ENCODE measurements at places on chromosomes 5 and 9.
A peak's percentile ranks its signal among the peaks of the same experiment; 100 is the strongest.

DNA sequence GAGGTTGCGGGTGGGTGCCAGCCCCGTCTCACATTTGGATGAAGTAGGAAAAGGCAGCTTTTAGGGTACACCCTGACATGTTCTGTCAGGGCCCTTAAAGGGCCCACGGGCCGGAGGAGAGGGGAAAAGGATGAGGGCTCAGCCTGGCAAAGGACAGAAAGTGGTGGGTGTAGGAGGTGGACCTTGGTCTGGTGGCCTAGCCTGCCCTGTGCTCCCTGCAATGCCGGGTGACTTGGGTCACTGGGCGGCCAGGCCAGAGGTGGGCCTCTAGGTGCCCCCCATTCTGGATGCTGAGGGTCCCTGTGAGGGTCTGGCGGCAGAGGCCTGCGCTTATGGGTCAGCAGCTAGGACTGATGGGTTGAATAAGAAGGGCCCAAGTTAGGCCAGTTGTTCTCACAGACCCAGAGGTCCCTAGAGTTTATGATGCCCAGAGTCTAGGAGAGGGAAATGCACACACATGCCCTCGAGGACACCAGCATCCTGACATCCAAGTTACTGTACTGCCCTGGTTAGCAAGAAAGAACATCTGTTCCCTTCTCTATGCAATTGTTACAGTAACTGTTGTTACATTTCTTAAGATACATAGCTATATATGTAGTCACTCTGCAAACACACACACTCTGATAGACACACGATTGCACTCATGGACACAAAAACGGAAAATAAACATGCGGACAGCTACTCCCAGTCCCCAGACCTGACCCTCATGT is 12.5 kb downstream of the TRIM7 start:
- no peak for DNase-seq

DNA sequence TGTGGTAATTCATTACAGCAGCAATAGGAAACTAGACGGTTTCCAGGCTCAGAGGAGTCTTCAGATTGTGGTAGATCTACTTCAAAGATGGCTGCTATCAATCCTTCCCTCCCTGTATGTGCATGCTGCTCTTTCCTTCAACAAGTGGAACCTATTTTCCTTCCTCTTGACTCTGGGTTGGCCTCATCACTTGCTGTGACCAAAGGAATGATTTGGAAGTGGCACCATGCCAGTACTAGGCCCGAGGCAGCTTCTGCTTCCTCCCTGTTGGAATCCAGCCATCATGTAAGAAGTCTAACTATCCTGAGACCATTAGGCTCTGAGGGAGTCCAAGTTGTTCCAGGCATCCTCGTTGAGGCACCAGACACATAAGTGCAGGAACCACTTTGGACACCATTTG is 46.5 kb upstream of the MCTP1 start:
- DNase-seq, result no peak

GRCh38 chr5:86152988-86153560 is 464.7 kb upstream of the COX7C start:
- DNase-seq, result no peak

GRCh38 chr5:58774937-58775336 is 192.1 kb downstream of the RAB3C start:
- DNase-seq, result no peak

DNA sequence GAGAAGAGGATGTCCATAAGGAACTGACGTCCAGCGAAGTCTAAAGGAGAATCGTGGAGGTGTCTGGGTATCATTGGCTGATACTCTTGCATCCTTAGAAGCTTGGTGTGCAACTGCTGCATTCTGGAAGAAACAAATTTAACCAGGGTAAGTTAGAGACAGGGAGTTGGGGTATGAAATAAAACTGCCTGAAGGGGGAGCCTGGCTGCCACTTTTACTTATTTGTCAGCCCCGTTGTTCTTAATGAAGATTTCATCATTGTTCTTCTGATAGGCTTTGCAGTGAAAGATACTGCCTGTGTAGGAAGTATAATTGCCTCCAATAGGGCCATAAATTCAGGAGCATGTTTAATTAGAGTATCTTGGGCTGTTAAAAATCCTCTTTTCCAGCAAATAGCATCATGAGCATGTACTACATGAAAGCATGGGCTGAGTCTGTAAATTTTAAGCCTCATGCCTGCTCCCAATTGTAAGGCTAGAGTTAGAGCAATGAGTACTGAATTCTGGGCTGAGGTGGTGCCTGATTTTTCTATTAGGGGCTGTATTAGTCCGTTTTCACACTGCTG is 1264.5 kb upstream of the ACO1 start:
- peak; percentile 52 for DNase-seq

- DNase-seq, result no peak
These were observed 54.2 kb upstream of the NCS1 start for GRCh38 chr9:130117816-130118632.

DNA sequence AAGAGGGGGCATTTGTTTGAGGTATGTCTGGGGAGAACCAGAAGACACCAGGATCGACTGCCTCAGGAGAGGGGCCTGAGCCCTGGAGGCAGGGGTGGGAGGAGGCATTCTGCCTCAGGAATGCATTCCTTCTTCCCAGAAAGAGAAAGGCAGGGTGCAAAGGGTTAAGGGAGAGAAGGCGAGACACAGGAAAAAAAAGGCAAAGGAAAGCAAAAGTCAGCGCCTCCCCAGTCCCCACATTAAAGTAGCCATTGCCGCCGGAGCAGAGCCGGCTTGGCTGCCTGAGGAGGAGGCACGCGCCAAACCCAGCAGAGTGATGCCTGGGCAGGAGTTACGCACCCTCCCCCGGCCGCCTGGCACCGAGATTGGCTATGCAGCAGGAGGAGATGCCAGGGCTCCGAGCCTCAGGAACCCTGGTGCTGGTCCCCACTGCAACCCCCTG is 123.8 kb upstream of the PHYKPL start:
- no peak for DNase-seq

DNA sequence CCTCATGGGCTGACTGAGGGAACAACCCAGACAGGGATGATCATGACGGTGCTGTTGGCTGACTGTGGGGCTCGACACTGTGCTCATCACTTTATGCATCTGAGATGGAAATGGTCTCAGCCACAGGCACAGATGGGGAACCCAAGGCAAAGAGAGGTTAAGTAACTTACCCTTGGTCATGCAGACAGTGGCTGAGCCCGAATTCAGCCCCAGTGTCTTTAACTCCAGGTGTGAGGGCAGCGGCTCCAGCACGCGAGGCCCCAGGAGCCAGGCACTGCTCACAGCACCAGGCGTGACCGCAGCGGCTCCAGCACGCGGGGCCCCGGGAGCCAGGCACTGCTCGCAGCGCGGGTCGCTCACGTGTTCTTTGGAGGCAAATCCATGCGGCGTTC is 45.3 kb upstream of the FCN1 start:
- DNase-seq, result no peak

DNA sequence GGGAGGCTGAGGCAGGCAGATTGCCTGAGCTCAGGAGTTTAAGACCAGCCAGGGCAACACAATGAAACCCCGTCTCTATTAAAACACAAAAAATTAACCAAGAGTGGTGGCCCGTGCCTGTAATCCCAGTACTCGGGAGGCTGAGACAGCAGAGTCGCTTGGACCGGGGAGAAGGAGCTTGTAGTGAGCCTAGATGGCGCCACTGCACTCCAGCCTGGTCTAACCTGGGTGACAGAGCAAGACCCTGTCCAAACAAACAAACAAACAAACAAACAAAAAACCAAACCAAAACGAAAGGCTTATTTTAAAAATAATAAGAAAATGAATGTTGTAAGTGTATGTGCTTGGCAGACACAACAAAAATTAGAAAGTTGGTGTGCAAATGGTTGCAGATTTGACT is 536.3 kb upstream of the PTPRD start:
- peak; percentile 24 for DNase-seq

DNA sequence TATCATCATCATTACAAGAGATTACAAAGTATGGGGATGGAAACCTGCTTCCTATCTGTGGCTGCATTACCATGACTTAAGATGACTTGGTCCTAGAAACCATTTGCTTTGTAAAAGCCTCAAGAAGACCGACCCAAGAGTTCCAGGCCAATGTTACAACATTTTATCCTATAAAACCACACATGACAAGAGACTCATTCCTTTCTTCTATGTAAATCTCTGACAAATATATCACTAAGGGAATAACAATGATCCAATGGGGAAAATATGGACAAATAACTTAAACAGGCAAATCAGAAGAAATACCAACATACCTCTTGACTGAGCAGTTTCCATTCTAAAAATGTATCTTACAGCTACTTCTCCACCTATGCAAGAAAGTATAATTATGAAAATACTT is 44.3 kb upstream of the VPS13A start:
- no peak for DNase-seq

- DNase-seq, result peak; percentile 70
These were observed 42.4 kb upstream of the ZBED3 start for GRCh38 chr5:77129391-77129990.

- no peak for DNase-seq
These were observed 27.5 kb downstream of the ADAM19 start for GRCh38 chr5:157547941-157548512.

DNA sequence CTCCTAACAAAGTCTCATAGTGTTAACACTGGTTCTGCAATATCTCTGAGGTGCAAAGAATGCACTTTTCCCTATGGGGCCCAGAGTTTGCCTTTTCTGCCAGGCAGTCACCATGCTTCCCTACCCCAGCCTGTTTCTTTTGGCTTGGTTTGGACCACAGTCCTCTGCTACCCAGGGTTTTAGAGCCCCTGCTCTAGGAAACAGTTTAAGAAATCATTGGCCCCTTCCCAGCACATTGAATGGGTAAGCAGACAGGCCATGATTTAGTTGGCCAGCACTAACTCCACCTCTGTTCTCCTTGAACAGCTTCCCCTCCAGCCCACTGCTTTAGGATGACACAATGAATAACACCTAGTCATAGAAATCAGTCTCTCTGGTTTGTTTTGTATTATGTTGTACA is 73.2 kb downstream of the UBAP1 start:
- no peak for DNase-seq

- DNase-seq, result no peak
These were observed 61.4 kb downstream of the SLC44A1 start for GRCh38 chr9:105305856-105306255.

GRCh38 chr5:147826361-147826760 is 5.1 kb downstream of the SPINK1 start:
- no peak for DNase-seq

- no peak for DNase-seq
These were observed 404.6 kb downstream of the CSNK1G3 start for GRCh38 chr5:123916345-123917121.

- peak; percentile 45 for DNase-seq
These were observed 29.9 kb downstream of the CLINT1 start for GRCh38 chr5:157828944-157829639.

GRCh38 chr5:14156650-14157492 is 13.7 kb downstream of the TRIO start:
- no peak for DNase-seq

GRCh38 chr5:143922718-143923117 is 110.8 kb downstream of the HMHB1 start:
- DNase-seq, result no peak

- DNase-seq, result no peak
These were observed 42.3 kb downstream of the LSM11 start for GRCh38 chr5:157785801-157786200.

- peak; percentile 30 for DNase-seq
These were observed 34.3 kb downstream of the NACC2 start for GRCh38 chr9:136060671-136061371.

DNA sequence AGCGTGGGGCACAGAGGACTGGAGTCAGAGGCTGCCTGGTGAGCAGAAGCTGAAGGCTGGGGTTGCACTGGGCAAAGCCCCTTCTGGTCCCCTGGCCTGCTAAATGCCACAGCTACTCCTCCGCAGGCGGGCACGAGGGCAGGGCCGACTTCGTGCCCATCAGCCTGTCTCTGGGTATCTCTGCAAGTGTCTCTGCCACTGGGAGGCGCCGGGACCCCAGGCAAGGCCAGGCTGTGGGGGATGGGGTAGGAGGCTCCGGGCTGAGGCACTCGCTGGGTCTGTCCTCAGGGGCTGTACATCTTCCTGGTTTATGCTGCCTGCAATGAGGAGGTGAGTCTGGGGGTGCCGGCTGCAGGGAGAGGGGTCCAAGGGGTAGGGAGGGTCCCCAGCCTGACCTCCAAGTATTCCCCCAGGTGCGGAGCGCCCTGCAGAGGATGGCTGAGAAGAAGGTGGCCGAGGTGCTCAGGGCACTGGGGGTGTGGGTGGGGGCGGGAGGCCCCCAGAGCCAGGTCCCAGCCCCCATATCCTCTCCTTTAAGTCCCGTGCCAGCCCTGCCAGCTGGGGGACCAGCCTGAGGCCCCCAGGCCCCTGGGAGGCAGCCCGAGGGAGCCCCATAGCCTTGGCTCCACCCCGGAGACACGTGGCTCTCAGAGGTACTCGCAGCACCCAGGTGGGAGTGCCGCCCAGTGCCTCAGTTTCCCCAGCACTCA is 25.1 kb downstream of the ADGRD2 start:
- no peak for DNase-seq

DNA sequence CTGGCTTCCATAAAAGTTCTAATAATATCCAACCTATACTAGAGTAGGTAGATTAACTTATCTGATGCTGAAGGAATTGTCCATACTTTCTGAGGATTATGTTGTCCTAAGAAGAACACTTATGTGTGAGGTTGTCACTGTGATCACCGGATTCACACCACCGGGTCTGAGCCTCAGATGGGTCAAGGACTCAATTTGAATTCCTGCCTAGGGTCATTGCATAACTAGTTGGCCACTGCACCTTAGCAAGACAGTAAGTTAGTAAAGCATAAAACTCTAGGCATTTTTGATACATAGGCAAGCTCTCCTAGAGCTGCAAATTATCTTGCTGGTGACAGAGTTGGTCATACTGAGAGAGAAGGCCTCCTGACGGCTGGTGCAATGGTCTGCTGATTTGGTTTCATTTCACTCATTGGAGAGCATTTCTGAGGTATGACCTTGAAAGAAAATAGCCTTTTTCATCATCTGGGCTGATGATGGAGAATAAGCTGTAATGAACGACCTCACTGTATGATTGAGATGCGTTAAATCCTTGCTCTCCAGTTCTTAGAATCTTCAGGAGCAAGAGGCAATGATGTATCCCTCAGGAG is 72.0 kb upstream of the CKMT2 start:
- no peak for DNase-seq

GRCh38 chr5:172523146-172523745 is 68.9 kb upstream of the SH3PXD2B start:
- no peak for DNase-seq

DNA sequence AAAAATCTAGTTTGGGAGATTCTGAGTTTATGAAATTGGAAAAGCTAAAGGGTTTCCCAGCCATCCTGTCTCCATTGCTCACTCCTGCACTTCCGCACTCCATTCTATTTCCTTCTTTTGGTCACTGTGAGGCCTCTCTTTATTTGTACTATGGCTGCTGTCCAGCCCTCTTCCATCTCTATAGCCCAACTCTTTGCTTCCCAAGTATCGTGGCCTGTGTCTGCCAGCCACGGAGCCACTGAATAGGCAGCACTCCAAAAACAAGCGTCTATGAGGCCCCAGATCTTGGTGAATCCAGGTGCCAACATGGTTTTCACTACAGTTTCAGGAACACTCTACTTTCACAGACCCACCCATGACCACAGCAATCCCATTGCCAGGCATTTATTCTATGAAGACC is 37.2 kb downstream of the GRAMD2B start:
- no peak for DNase-seq

All from D341Med (cell line).